ENCODE measurements at places on chromosomes 12 and 14. TPM values are rescaled to one million over a fixed set of nuclear protein-coding genes. Genes with fewer than 3 reads are reported as not detected.

SALL2 gene
- 2.2 TPM for total RNA-seq

VSIG10 gene
- total RNA-seq = 5.7 TPM

SYT1 gene
- not detected for total RNA-seq

VWF gene
- 0.02 TPM for total RNA-seq

PSME2 gene
- total RNA-seq = 725 TPM

TSPAN19 gene
- total RNA-seq = not detected

TAS2R8 gene
- total RNA-seq = not detected

FAM181A gene
- not detected for total RNA-seq

RND1 gene
- total RNA-seq = 1.6 TPM

All from T-helper 2 cell treated with Interferon-gamma antibody and Interleukin-4, amounts not matched to agents 100 ng/mL and 5 ng/mL, for 36 hours (primary cell).